ENCODE measurements at places on chromosomes 7 and 10. TPM values are rescaled to one million over a fixed set of nuclear protein-coding genes. Genes with fewer than 3 reads are reported as not detected.
A peak's percentile ranks its signal among the peaks of the same experiment; 100 is the strongest.

The CUEDC2 gene
- 231 TPM for total RNA-seq

The NME8 gene
- not detected for total RNA-seq

The PON1 gene
- total RNA-seq: not detected

The PRR15 gene
- 4.2 TPM for total RNA-seq

DNA sequence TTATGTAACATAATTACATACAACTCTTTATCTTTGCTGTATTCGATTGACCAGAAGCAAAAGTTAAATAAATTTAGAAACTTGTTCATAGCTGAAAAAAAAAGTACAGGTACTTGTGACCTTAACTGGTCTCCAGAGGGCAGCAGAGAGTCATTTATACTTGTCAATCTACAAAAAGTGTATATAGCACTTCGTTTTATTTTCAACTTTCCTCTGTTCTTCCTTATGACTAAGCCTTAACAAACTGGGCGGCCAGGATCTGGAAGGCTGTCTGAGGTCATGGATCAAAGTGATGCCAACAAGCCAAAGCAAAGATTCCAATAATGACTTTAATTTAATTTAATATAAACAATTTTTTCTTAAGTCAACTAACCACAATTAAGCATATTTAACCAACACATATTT is 29.8 kb downstream of the C10orf67 start:
- DNase-seq: peak; percentile 57

GRCh38 chr10:131575877-131576276 is 264.4 kb upstream of the TCERG1L start:
- DNase-seq: no peak

- no peak for DNase-seq
These were observed 1227.6 kb downstream of the TYW1 start for GRCh38 chr7:68224041-68224741.

- DNase-seq: no peak
These were observed 87.1 kb downstream of the SRI start for GRCh38 chr7:88132725-88133124.

GRCh38 chr7:18290223-18290622 is 205.3 kb upstream of the HDAC9 start:
- no peak for DNase-seq

GRCh38 chr7:78895393-78895792 is 558.1 kb downstream of the MAGI2 start:
- DNase-seq: no peak

DNA sequence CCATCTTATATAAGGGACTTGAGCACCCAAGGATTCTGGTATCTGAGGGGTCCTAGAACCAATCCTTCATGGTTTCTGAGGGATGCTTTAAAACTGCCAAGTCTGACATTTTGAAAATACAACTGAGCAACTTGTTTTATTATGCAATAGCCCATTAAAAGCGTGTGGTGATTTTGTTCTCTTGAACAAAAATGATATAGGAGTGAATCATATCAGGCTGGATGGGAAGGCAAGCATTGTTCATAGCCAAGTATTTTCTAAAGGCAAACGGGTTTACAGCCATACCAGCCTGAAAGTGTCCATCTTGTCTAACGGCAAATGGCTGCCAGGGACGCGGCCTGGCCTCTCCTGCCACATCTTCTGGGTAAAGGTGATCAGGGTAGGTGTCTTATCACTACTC is 23.4 kb downstream of the RPP38 start:
- no peak for DNase-seq

Measured in Caki2 (cell line).